ENCODE measurements at places on chromosomes 12 and 14.

GRCh38 chr12:94650143-94651056, at the start of gene TMCC3:
Gene TMCC3, minus strand, starts transcription at chr12:94650557. Its CDS starts 127 bp downstream, at chr12:94650430.
- peak; percentile 84 for DNase-seq

DNA sequence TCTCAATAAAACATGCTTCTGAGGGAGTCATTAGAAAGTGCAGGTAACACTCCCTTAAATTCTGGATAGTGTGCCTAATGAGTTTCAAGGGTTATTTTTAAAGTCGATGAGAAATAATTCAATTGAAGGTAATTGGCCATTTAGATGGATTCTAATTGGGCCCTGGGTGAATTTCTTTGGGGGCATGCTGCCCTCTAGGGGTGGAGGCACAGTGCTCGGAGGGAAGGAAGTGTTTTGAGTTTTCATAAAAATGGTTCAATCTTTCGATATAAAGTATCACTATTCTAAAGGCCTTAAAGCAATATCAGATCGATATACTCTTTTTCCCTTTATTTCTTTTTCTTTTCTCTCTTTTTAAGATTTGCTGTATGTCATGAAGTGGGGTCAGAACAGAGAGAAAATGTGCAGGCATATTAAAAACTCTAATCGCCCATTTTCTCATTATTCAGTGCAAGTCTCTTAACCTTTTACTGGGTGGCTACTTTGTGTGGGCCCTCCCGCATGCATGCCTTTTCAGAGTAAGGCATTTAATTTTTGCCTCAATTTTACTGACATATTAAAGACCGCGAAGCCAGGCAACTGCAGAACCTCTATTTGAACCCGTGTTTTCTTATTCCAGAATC, 25.5 kb downstream of the NKX2-8 start:
- peak; percentile 70 for DNase-seq

DNA sequence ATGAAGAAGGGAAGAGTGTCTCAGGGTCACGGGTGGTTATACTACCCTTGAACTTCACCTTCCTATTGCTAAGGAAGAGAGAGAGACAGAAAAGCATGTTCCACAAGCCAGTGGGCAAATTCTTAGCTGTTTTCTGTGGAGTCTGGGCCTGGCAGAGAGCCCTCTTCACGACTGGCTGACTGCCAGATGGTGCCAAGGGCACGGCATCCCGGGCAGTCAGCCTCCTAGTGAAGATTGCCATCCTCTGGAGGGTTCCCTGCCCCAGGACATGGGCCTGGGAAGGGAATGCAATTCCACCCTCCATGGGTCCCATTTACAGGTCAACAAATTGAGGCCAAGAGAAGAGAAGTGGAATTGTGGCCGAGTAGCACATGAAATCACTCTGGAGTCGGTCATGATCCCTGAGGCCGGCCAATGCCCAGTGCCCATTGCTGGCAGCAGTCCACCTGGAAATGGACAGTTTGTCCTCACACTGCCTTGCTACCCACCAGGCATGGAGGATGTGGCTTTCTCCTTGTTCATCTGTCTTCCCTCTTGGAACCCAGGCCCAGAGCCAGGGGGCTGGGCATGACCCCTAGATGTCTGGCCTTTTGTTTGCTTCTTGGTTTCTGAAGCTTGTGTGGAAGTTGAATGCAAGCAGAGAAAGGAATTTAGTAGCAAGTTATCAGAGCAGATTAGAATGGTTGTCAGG, 9.9 kb downstream of the TUNAR start:
- DNase-seq, result no peak

- DNase-seq, result no peak
These were observed 4.2 kb downstream of the CDK2AP1 start for GRCh38 chr12:123267335-123267920.

DNA sequence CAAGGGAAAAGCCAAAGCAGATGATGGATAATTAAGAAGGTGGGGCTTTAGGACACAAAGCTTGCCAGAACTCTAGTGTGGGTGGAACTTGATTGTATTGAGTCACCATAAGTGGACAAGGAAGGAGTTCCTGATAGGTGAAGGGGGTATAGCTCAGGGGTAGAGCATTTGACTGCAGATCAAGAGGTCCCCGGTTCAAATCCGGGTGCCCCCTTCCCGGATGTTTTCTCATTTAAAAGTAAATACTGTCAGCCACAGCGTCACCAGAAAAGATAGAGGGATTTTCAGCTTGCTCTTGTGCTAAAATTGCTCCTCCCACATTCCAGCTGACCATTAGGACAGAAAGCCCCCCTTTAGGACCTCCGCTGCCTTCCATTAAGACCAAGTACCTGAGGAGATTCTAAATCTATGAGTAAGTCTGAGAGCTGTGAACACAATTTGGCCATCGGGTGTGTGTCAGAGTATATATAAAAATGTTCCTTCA, 36.6 kb downstream of the DCAF4 start:
- no peak for DNase-seq

DNA sequence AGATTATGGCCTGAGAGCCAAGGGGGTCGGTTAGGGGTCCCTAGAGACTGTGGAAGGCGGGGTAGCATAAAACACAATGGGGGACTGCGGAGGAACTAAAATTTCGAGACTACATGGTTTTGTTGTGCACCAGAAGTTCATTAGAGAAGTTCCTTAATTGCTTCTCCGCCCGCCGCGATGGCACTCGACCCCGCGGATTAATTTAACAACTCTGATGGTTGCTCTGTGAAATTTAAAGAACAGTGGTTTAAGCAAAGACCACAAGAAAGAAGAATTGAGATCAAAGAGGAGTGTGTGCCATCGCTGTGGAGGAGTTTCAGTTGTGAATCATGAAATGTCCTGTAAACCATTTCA, 1.4 kb upstream of the CCDC88C start:
- DNase-seq, result no peak

DNA sequence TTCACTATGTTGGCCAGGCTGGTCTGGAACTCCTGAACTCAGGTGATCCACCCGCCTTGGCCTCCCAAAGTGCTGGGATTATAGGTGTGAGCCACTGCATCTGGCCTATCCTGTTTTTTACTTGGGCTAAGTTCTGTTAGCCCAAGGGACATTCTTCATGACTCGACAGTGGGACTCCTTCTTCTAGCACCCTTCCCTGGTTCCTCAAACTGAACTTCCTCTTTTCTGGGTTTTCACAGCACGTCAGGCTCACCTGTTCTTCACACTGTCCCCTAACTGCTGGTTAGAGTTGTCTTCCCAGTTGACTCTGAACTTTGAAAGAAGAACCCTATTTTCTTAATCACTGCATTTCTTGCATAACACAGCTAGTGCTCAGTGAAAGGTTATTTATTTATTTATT, 22.5 kb downstream of the CABP1 start:
- no peak for DNase-seq

DNA sequence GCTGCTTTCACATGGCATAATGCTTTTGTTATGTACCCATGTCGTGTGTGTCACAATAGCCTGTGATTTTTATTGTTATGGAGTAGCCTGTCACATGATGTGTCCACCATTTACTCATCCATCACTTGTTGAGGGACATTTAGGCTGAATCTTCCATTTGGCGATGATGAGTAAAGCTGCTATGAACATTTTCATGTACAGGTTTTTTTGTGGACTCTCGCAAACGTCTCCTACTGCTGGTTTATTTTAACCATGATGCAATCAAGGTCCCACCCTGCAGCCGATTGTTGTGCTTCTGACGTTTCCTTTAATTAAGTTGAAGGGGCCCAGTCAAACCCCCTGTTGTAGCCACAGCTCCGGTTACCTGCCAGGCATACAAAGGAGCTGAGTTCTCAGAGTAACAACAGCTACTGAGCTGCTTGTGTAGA, 63.2 kb downstream of the ZNF664 start:
- DNase-seq, result no peak

DNA sequence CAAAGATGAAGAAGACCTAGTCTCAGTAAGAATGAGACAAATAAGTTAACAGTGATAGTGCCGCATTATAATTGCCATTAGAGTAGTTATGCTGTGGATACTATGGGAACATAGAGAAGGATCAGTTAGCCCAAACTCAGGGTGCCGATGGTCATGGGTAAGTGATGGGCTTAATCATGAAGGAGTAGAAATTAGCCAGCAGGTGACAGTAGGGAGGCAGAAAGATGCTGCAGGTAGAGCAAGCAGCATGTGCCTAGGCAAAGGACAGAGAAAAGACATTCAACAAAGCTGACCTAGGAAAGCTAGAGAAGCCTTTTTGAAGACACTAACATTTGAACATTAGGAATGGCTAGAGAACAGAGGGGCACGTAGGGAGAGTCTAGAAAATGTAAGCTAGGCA, 30.6 kb upstream of the PTPRQ start:
- DNase-seq, result no peak

- no peak for DNase-seq
These were observed 3.3 kb downstream of the DCAF5 start for GRCh38 chr14:69149461-69150244.

GRCh38 chr12:53388932-53389331, 9.0 kb downstream of the SP1 start:
- DNase-seq, result no peak

DNA sequence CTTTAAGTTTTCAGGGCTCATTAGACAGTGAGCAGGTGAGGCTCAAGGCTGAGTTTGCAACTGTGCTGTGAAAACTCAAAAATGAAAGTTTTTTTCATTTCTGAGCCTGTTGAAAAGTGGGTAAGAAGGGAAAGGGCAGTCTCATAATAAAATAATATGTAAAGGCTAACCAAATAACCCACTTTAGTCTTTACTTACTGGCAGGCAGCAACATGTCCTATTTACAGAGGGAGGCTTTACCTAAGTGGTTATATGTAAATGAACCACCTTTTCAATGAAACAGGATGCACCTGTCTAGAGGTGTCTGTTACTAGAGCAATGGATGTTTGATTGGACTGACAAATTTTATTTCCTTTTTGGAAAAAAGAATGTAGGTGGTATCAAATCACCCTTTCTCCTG, 158.0 kb downstream of the ETV6 start:
- DNase-seq, result no peak

DNA sequence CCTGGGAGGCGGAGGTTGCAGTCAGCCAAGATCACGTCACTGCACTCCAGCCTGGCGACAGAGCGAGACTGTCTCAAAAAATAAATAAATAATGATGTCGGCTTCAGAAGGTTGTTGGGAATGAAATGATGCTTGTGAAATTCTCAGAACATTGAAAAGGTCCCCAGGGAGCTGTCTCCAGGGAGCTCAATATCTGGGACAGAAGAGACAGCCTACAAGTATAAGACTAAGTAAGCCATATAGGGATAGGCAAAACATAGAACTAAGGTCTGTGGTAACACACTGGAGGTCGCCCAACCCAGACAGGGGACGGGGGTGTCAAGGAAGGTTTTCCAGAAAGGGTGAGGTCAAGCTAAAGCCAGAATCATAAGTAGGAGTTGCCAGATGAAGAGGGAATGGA, 29.5 kb upstream of the HSPB8 start:
- no peak for DNase-seq

GRCh38 chr12:122072031-122072970, 6.3 kb upstream of the MLXIP start:
- DNase-seq, result no peak

GRCh38 chr12:40597133-40597532, 95.1 kb upstream of the CNTN1 start:
- DNase-seq, result no peak

- no peak for DNase-seq
These were observed 14.6 kb downstream of the ACTN1 start for GRCh38 chr14:68964300-68965093.

Measured in D341Med (cell line).